ENCODE measurements at places on chromosomes 13 and 19.

- DNase-seq, result no peak
These were observed 164.7 kb upstream of the KLF12 start for GRCh38 chr13:74298923-74299322.

DNA sequence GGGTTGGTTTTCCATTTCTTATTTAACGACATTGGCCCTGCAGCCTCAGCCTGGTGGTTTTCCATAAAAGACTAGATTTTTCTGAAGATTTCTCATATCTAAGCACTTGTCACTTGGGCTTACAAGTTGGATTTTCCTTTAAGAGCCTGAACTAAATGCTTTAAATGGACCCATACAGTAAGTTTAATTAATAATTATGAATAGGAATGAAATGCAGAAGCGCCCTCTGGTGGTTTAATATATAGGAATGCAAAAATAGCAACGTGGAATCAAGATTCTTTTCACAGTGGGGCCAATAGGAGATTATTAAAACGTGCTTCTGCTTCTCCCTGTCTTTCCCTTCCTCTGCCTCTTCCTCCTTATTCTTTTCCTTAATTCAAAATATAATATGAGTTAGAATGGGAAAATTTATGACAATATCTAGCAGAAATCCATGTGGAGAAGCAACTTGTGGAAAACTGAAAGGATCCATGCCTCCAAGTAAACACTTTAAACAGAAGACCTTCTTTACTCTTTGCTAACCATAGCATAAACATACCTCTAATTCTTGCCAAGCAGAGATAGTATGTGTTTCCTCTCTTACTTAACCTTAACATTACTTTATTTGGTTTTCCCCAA, 324.0 kb downstream of the GPC5 start:
- no peak for DNase-seq

GRCh38 chr19:33532859-33533460, 11.4 kb upstream of the PEPD start:
- no peak for DNase-seq

DNA sequence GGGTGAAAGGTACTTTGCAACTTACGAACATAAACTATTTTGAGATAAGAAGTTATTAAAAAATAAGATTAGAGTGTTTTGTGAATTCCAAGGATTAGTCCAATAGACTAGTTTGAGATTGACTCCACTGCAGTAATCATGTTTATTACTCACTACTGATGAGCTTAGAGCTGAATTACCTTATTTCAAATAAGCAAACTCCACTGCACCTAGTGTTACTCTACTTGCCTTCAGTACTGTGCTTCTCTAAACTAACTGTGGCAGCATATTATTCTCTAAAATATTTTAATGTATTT, 111.7 kb downstream of the MIPEP start:
- no peak for DNase-seq

DNA sequence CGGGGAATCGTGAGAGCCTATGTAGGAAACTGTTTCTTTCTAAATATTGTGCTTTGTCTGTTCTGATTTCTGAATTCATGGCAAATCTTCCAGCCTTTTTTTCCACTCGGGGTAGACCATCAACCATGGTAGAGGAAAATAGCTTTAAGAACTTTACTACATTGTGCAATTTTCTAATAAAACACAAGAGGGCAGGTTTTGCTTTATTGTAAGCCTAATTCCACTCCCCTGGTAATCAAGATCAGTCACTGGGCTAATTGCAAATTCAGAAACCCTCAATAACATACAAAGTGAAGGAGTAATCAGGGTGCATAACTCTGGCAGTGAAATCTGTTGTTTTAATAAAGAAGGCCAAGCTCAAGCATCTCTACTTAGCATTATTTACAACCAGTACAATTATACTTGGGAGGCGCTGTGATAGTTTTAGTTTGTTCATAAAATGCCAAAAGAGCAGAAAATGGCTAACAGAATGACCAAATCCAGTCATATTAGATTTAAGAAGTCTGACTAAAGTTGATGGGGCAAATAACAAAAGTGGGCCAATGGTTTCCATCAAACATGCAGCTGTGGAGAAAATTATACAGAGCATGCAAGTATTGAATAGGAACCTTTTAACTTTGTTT, 43.8 kb downstream of the DCT start:
- DNase-seq, result no peak

Data from stimulated activated CD4-positive, alpha-beta T cell treated with anti-CD3 and anti-CD28 coated beads, Interleukin-1b, Interleukin-23, amount 100 ng/mL, for 24 hours (primary cell).